Effector CD4-positive, alpha-beta T cell (primary cell): ENCODE measurements at places on chromosomes 4 and X.
A peak's percentile ranks its signal among the peaks of the same experiment; 100 is the strongest.

DNA sequence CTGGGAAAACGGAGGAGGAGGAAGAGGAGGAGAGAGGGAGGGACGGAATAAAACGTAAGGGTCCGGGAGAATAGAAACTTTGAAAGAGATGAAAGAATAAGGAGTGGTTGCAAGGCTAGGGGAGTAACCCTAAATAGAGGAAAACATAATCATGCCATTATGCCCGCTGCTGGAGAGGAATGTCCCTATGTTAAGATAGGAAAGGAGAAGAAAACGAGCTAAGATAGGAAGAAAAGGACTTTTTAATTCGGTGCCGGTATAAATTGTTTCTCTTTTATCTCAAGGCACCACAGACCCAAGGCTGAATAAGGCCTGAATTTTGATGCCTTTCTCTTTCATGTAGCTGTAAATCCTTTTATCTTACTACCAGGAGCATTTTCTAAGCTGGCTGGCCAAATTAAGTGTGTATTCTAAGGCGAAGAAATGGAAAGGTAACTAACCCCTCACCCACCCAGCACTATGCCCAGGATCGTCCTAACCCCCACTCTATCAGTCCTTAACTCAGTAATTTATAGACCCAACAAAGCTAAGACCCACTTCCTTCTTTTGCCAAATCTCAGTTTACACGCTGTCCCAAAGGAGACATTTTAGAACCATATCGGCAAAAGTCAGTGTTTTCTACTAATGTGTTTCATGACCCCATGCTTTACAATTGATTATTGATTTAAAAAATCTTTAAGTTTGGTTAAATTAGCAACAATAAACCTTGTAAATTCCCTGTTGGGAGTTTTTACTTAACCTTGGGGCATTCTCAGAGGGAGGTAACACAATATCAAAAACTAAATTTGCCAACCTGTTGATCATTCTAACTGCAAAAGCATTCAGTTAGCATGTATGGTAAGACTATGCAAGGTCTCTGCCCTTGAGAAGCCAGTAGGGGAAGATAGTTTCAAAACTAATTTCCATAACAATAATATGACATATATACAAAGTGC lies 1.1 kb upstream of the CUL4B start:
- no peak for DNase-seq

DNA sequence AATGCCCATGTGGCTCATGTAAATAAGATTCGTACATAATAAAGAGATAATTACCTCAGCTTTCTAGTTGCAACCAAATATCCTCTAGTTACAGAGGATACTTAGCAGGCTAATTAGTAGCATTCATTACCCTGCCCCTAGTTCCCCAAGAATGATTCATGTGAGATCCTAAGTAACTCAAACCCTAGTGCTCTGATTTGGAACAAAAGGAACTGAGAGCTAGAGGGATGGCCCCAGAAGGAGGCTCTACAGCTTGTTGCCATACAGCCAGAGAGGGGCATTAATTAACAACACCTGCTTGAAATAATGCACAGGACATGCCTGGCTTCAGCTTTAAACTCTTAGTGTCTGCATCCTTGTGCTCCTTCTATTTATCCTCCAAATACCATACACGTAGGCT lies 32.6 kb upstream of the CBR4 start:
- no peak for DNase-seq

DNA sequence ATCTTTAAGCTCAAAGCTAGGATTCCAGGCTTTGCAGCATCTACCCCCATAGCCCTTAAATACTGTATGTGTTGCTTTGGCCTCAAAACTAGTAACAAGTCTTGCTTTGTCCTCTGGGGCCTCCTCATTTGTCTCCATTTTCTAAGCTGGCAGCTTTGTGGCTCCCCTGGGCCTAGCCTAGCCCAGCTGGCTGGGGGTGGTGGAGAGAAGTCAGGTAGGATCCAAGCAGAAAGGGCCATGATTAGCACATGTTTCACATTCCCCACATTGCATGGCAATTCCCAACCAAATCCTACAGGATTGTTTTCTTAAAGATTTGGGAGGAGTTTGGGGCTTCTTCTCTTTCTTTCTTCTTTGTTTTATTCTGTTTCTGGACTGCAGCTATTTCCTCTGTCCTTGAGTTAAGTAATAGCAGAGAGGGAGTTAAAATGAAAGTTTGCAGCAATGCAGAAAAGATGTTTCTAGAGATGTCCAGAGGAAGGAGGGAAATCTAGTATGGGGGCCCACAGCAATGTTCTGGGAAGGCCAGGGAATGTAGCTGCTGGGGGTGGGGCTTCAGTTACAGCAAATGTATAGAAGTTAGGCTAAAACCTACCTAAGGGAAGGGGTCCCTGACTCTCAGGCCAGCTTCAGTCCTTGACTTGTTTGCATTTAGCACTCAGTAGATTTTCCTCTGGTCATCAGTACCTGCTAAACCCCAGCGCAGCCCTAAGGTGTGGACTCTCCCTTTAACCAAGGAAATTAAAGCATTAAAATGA lies 92.1 kb downstream of the SHROOM4 start:
- no peak for DNase-seq

- DNase-seq: no peak
Measured at GRCh38 chr4:149183638-149184037, 632.0 kb downstream of the IQCM start.

- no peak for DNase-seq
Measured at GRCh38 chr4:76579596-76580375, 144.8 kb downstream of the SHROOM3 start.

- DNase-seq: no peak
Measured at GRCh38 chrX:32269866-32270265, 941.5 kb downstream of the DMD start.

DNA sequence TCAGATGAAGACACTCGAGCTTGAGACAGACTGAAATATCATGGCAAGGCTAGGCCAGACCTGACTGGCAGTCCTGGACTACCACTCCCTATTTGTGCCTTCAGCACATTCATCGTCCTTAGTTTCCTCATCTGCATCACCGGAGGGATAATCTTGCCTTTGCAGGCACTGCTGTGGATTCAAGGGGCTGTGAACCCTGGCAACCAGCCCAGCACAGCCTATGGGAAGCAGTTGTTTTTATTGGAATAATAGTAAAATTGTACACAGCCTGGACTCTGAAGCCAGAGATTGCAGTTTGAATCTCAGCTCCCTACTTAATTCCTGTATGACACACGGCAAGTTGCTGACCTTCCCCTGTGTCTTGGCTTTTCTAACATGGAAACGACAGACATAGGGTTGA lies 161.0 kb downstream of the NSUN7 start:
- DNase-seq: no peak

DNA sequence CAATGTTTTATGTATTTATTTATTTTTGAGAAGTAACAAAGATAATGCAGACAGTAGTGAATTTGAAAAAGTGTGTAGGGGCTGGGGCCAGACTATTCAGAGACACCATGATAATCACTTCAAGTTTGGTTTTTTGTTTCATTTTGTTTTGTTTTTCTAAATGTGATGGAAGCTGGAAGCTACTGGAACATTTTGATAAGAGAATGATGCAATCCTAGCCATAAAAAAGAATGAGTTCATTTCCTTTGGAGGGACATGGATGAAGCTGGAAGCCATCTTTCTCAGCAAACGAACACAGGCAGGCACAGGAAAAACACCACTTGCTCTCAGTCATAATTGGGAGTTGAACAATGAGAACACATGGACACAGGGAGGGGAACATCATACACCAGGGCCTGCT lies 706.6 kb upstream of the EPHA5 start:
- DNase-seq: no peak

DNA sequence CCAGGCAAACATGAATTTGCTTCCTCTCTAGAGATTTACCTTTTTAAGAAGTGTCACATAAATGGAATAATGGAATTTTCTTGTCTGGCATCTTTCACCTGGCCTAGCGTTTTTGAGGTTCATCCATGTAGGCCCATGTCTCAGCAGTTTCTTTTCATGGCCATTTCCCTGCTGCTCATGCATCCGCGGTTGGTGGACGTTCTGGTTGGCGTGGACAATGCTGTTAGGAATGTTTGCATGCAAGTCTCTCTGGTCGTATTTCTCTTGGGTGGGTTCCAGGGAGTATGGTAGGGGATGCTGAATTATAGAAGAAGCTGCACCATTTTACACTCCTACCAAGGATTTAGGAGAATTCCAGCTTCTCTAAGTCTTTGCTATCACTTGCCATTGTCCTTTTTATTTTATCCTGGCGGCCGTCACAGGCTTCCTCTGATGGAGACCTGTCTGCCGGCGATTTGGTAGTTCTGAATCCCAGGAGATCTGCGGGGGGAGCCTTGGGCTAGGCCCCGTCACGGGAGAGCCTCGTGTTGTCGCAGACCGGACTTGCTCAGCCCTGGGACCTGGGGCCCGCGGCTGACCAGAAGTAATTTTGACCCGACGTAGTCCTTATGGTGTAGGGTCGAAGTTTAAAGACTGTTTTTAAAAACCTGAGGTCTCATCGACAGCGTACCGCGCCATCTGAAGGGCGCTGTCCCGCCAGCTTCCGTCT lies 56.9 kb upstream of the TADA2B start:
- DNase-seq: no peak

DNA sequence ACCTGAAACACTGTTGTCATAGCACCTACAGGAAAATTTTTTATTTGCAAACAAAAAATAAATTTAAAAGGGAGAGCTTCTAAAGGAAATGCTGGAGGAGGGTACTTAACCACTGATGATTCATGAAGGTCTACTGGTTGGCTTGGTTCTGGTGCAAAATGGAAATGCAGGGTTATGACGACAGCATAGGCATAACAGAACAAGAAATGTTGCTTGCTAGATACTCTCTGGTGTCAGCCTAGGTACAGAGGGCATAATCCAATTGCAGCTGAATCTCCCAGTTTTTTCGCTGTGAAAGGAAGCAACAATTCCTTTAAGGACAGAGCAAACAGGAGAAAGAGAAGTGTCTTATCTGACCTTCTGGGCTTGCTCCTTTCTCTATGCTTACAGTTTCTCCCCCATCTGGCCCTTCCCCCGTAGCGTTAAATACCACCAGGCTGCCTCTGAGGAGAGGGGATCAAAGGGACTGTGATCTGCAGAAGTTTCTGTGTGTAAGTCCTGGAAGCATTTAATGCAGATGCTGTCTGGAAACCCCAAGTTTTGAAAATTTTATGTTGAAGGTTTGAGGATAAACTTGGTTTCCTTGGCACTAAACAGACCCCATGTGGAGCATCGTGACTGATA lies 23.7 kb upstream of the CASK start:
- no peak for DNase-seq

- no peak for DNase-seq
Measured at GRCh38 chr4:54879576-54879975, 221.8 kb downstream of the KIT start.

- no peak for DNase-seq
Measured at GRCh38 chr4:108622022-108622421, 1.6 kb downstream of the RPL34 start.

DNA sequence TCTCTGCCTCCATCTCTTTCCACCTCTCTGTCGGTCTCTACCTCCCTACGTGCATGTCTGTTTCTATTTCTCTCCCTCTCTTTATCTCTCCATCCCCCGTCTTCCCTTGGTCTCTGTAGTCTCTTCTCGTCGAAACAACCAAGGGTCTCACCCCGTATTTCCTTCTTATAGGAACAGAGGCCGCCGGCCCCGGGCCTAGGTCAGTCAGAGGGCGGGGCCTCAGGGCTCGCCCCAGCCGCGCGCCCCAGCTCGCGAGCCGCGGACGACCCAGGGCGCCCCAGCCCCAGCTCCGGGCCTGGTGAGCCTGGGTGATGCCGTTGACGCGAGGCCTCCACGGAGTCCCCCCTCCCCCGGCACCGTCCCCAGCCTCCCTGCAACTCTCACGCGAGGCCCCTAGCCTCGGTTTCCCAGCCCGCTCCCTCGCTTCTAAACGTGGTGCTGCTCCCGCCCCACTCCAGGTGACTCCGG lies 6.6 kb downstream of the TIMM17B start:
- DNase-seq: no peak

GRCh38 chr4:1022739-1023066 lies 11.3 kb downstream of the FGFRL1 start:
- no peak for DNase-seq

GRCh38 chr4:76024065-76024464 lies 768 bp upstream of the CXCL10 start:
- DNase-seq: no peak

DNA sequence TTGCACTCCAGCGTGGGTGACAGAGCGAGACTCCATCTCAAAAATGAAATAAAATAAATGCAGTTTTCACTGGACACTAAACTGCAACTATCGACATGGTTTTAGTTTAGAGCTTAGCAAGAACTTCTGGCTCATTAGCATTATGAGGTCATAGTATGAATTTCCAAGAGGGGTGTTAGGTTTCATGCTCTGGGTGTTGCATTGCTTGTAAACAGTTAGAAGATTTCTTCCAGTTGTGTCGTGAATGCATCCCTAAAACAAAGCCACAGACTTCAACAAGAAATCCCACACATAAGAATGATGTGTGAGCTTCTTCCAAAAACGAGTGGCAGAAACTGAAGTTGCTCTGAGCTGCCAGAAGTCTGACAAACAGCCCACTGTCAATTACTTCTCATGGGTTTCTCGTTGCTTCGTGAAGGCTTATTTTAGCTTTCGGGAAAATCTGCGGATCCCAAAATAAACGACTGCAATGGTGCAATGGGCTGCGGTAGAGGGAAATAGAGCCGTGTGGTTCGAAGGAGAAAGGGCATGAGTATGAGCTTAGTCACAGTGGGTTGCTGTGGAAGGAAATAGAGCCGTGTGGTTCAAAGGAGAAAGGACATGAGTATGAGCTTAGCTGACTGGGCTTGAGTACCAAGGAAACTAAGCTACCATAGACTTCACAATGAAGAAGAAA lies 354.9 kb downstream of the DHRSX start:
- no peak for DNase-seq

DNA sequence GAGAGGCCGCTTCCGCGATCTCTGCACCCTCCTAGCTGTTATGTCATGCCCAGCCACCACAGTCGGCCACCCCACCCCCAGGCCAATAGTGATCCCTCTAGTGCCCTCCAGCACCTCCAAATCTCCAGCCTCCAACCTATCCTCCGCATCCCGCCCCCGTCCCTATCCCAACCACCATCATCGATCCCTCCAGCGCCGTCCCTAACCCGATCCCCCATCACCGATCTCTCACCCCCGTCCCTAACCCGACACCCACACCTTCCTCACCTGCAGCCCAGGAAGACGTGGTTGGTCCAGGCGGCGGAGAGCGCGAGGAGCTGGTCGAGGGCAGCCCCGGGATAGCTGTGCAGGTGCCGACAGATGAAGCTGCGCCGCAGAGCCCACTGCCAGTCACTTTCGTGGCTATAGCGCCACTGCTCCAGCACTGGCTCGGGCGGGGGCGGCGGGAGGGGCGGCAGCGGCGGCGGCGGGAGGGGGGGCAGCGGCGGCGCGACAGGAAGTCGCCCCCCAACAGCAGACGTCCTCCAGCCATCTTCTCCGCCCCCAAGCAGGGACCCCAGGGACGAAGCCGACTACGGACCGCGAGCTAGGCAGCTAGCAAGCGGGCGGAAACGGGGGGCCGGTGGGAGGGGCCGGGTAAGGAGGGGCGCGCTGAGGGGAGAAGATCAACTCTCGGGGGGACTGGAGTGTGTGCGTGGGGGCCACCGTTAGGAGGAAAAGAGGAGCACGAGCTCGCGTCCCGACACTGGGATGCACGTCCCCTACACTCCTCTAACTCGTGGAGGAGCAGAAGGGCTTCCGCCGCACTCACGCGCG lies 552 bp downstream of the NKRF start:
- peak; percentile 40 for DNase-seq

GRCh38 chr4:61245069-61245714 lies 45.1 kb downstream of the ADGRL3 start:
- no peak for DNase-seq

GRCh38 chr4:48141048-48141447 lies 7.0 kb upstream of the TXK start:
- no peak for DNase-seq
